ENCODE measurements at places on chromosomes 2 and 18.
A peak's percentile ranks its signal among the peaks of the same experiment; 100 is the strongest.

DNA sequence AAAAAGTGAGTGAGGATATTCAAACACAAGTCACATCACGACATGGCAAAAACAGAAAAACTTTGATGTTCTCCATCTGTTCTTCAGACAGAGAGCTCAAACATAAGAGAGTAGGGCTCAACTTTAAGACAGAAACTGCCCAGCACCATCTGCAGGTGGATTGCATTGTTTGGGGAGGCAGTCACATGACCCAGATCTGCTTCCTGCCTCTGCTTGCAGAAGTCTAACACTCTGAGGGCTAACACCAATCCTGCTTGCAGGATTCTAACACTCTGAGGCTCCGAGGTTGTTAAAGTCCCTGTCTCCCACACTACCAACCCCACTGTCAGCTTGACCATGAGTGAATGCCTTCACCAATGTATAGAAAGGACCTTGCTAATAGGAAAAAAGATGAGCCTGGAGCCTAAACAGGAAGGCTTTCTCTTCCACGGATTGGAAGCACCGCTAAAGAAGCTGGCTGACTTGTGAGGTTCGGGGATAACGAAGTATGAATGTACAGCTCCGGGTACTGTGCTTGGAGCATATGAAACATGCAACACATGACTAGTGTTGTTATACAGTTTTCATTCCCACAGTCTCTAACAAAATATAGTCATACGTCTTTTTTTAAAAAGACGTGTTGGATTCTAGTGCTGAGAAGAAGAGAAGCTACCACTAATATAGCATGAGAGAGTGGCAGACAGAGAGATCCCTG, 176.6 kb upstream of the CREB1 start:
- no peak overlapping the region for H3K4me3 ChIP-seq
- DNase-seq = no peak
- no peaks in the 10 kb centered on the region for H3K27me3 ChIP-seq
- no peaks in the 10 kb centered on the region for H3K4me1 ChIP-seq
- H3K27ac ChIP-seq = no peak overlapping the region

- H3K4me1 ChIP-seq = no peaks in the 10 kb centered on the region
- DNase-seq = no peak
- no peak overlapping the region for H3K27ac ChIP-seq
These were observed 191.2 kb downstream of the LRRTM1 start for GRCh38 chr2:80113399-80113798.

DNA sequence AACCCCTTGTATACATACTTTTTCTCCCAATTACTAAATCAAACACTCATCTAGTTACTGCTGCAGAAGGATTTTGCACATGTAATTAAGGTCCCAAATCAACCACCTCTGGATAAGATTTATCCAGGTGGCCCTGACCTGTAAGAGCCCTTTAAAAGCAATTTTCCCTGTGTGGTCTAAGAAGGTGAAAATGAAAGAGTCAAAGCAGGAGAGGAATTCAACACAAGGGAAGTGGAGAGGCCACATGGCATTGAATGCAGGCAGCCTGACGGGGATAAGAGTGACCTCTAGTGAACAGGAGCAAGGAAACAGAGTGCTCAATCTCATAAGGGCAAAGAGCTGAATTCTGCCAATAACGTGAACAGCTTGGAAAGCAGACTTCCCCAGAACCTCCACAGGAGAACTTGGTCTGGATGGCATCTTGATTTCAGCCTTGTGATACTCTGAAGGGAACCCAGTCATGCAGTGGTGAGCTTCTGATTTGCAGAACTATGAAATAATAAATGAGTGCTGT, 27.2 kb downstream of the PPP3R1 start:
- H3K36me3 ChIP-seq = peaks cover 12% of the 10 kb centered on the region
- peaks cover 48% of the 10 kb centered on the region for H3K4me1 ChIP-seq
- no peak for DNase-seq

DNA sequence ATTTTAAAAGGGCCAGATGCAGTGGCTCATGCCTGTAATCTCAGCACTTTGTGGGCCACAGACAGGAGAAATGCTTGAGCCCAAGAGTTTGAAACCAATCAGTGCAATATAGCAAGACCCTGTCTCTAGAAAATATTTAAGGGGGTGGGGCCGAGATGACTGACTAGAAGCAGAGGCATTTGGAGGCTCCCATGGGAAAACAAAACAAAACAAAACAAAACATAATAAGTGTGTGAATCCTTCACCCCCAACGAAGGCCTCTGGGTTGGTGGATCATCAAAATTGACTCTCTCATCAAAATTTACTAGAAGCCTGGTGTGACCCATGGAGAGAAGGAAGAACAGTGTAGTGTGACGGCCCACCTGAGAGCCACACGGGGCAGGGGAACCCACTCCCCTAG, 560.9 kb downstream of the LRP1B start:
- DNase-seq = no peak
- H3K27ac ChIP-seq = no peak overlapping the region
- H3K27me3 ChIP-seq = no peaks in the 10 kb centered on the region
- H3K4me3 ChIP-seq = no peak overlapping the region
- H3K4me1 ChIP-seq = peaks cover 4% of the 10 kb centered on the region

- no peak overlapping the region for H3K27ac ChIP-seq
- H3K4me3 ChIP-seq = no peak overlapping the region
- no peaks in the 10 kb centered on the region for H3K4me1 ChIP-seq
These were observed 27.2 kb downstream of the CCDC138 start for GRCh38 chr2:108813732-108814131.

GRCh38 chr2:196099916-196100315, 31.3 kb upstream of the DNAH7 start:
- no peak overlapping the region for H3K4me3 ChIP-seq
- DNase-seq = no peak
- H3K36me3 ChIP-seq = peaks cover 3% of the 10 kb centered on the region
- peaks cover 47% of the 10 kb centered on the region for H3K4me1 ChIP-seq
- H3K27me3 ChIP-seq = no peaks in the 10 kb centered on the region
- H3K27ac ChIP-seq = peak overlapping the region; percentile 46

DNA sequence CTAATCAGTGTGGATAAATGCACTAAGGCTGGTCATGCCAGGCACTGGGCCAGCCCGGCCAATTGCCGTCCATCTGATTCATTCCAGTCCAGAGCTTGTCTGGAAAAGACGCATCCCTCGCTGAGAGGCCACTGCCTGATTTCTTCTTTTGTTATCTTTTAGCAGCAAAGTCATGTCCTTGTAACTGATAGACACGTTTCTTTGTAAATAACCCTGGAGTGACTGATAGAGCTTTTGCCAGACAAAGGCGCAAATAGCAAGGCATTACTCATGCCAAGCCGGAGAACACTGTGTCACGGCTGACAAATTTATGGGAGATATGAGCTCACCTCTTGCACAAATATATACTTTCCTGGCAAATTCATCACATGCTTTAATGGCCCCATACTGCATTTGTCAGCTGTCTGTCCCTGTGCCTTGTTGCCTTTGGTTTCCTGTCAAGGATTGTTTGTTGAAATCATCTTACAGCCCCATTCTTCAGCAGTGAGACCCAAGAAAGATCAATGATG, 164.4 kb downstream of the ETAA1 start:
- H3K27ac ChIP-seq = no peak overlapping the region
- H3K36me3 ChIP-seq = no peaks in the 10 kb centered on the region
- H3K4me1 ChIP-seq = no peaks in the 10 kb centered on the region
- H3K27me3 ChIP-seq = peaks cover 3% of the 10 kb centered on the region
- DNase-seq = no peak

- DNase-seq = no peak
- peaks cover 13% of the 10 kb centered on the region for H3K4me1 ChIP-seq
These were observed 13.1 kb downstream of the MCFD2 start for GRCh38 chr2:46902465-46902864.

DNA sequence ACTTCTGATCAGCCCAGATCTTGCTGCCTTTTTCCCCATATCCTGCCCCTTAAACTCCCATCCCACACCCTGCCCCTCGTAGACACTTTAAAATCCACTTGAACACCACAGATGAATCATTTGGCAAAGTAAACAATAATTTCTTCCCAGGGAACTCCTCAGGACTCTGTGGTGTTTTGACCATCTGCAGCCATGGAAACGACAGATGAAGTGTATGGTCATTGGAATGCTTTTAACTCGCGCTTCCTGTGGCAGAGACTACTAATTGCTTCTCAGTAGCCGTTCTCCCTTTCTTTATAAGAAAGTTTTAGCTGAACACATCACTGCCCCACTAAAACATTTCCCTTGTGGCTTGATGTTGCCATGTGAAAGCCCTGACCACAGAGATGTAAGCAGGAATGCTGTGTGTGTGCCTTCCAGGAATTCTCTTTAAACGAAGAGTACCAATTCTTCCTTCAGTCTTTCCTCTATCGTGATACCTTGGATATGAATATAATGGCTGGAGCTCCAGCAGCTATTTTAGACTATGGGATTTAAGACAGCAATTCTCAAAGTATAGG, 92.7 kb upstream of the PARD3B start:
- H3K4me1 ChIP-seq = peaks cover 30% of the 10 kb centered on the region
- H3K4me3 ChIP-seq = peak overlapping the region; percentile 50
- peak; percentile 89 for DNase-seq
- peak overlapping the region; percentile 98 for H3K27ac ChIP-seq
- no peaks in the 10 kb centered on the region for H3K27me3 ChIP-seq
- H3K36me3 ChIP-seq = no peaks in the 10 kb centered on the region

DNA sequence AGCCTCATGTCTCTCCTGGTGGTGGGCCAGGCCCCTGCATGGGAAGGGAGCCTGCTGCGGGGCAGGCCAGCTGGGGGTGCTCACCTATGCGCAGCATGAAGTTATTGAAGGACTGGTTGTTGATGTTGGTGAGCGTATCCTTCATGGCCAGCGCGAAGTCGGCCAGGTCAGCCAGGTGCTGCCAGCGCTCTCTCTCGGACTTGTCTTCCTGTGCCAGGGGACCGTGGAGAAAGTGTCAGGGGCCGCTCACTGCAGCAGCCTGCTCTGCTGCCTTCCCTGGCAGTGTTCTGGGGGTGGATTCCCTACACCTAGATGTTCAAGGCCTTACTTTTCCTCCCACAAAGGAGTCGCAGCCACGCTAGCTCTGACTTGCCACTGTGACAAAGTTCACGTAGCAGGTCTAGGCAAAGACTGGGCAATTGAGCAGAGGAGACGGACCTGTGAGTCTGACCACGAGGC, 28.2 kb downstream of the CENPO start:
- peak overlapping the region; percentile 74 for H3K27ac ChIP-seq
- H3K36me3 ChIP-seq = peaks cover 31% of the 10 kb centered on the region
- no peak overlapping the region for H3K4me3 ChIP-seq
- H3K27me3 ChIP-seq = no peaks in the 10 kb centered on the region
- H3K4me1 ChIP-seq = peaks cover 31% of the 10 kb centered on the region

GRCh38 chr2:189500456-189501160, 59.3 kb downstream of the WDR75 start:
- no peak overlapping the region for H3K27ac ChIP-seq
- no peak overlapping the region for H3K4me3 ChIP-seq
- no peak for DNase-seq
- no peaks in the 10 kb centered on the region for H3K4me1 ChIP-seq

GRCh38 chr2:133426791-133427190, 141.5 kb downstream of the NCKAP5 start:
- H3K4me1 ChIP-seq = peaks cover 4% of the 10 kb centered on the region
- DNase-seq = no peak
- H3K27ac ChIP-seq = no peak overlapping the region
- H3K4me3 ChIP-seq = no peak overlapping the region

- no peak for DNase-seq
- no peaks in the 10 kb centered on the region for H3K36me3 ChIP-seq
- H3K27me3 ChIP-seq = no peaks in the 10 kb centered on the region
- no peaks in the 10 kb centered on the region for H3K4me1 ChIP-seq
- no peak overlapping the region for H3K4me3 ChIP-seq
- no peak overlapping the region for H3K27ac ChIP-seq
These were observed 330.9 kb downstream of the DCC start for GRCh38 chr18:52670896-52671295.

- DNase-seq = no peak
- H3K27me3 ChIP-seq = no peaks in the 10 kb centered on the region
- no peak overlapping the region for H3K4me3 ChIP-seq
- H3K4me1 ChIP-seq = peaks cover 47% of the 10 kb centered on the region
- H3K36me3 ChIP-seq = no peaks in the 10 kb centered on the region
- H3K27ac ChIP-seq = peak overlapping the region; percentile 69
These were observed 58.9 kb downstream of the BMP10 start for GRCh38 chr2:68812251-68812650.

DNA sequence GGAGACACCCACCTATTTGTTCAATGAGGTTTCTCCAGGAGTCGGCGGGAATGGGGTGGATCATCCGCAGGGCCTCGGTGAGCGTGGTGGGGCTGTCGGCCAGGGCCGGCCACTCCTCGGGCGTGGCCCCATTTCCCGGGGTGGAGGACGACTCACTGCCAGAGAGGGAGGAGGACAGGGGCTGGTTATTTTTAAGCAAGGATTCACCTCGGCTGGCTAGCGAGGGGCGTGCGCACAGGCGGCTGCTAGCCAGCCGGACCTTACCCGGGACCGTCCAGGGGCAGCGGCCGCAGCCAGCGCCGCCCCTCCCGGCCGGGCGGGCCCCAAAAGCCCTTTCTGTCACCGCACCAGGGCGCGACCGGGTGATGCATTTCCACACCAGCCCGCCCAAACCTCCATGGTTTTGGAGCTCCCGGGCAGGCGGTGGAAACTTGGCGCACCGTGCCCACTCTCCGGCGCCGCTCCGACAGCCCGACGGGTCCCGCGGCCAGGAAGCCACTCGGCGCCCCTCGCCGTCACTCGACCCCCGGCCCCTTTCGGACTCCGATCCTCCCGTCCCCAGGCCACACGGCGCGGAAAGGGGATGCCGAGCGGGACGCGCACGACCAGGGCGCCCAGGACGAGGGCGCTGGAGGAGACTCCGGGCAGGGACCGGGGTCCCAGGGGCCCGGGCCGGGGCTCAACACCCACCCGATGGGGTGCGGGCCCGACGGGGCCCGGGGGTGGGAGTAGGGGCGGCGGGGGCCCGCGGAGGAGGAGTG, 57.1 kb downstream of the SNORC start:
- peaks cover 2% of the 10 kb centered on the region for H3K36me3 ChIP-seq
- H3K27ac ChIP-seq = no peak overlapping the region
- peaks cover 4% of the 10 kb centered on the region for H3K4me1 ChIP-seq
- DNase-seq = no peak
- H3K4me3 ChIP-seq = peak overlapping the region; percentile 51

GRCh38 chr2:47076586-47077441, 78.3 kb downstream of the STPG4 start:
- no peak overlapping the region for H3K4me3 ChIP-seq
- peaks cover 53% of the 10 kb centered on the region for H3K4me1 ChIP-seq
- peaks cover 4% of the 10 kb centered on the region for H3K36me3 ChIP-seq
- no peak for DNase-seq

Measured in osteocyte (in vitro differentiated cells).